ENCODE measurements at places on chromosomes 2 and 18.

DNA sequence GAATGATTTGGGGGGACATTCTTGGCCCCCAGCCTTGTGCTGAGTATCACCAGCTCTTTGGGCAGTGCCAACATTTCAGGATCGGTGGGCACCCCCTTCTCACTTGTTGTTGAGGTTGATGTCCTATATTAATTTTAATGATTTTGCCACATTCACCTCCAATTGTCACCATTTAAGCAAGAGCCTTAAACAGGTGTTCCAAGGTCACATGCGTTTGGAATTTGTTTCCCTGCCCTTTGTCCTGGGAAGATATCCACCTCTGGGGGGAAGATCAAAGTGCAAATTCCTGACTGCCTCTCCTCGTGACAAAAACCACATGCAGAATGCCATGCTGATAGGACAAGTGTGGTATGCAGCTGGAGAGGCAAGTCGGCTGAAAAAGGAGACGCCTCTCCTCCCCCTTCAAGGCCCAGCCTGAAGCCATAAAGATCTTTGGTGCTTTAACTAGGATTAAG lies 72.5 kb upstream of the ID2 start:
- no peak for DNase-seq

- no peak for DNase-seq
Observed at GRCh38 chr2:34851804-34852203, 1252.7 kb upstream of the FAM98A start.

DNA sequence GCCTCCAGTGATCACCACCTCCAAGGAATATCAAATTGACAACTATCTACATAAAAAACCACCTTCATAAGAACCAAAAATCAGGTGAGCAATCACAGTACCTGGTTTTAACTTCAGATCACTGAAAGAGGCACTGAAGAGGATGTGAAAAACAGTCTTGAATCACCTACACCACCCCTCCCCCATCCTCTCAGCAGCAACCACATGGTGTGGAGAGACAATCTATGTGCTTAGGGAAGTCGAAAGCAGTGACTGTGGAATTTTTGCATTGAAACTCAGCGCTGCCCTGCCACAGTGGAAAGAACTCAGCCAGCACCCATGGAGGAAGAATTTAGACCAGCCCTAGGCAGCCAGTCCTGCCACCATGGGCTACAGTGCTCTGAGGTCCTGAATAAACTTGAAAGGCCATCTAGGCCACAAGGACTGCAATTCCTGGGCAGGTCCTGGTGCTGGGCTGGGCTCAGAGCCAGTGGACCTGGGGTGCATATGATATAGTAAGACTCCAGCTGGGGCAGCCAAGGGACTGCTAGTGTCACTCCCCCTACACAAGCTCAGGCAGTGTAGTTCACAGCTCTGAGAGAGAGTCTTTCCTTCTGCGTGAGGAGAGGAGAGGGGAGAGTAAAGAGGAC lies 75.6 kb downstream of the ATL2 start:
- DNase-seq = no peak

GRCh38 chr18:9283791-9284190 lies 50.8 kb upstream of the TWSG1 start:
- no peak for DNase-seq

DNA sequence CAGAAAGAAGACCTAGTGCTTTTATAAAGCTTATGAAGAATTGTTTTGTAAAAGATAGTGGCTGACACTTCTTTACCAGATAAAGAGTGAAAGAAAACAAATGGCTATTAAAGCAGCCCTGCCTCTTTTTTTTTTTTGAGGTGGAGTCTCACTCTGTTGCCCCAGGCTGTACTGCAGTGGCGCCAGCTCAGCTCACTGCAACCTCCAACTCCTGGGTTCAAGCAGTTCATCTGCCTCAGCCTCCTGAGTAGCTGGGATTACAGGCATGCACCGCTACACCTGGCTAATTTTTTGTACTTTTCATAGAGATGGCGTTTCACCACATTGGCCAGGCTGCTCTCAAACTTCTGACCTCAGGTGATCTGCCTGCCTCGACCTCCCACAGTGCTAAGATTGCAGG lies 12.9 kb downstream of the ARPC2 start:
- peak; percentile 33 for DNase-seq

DNA sequence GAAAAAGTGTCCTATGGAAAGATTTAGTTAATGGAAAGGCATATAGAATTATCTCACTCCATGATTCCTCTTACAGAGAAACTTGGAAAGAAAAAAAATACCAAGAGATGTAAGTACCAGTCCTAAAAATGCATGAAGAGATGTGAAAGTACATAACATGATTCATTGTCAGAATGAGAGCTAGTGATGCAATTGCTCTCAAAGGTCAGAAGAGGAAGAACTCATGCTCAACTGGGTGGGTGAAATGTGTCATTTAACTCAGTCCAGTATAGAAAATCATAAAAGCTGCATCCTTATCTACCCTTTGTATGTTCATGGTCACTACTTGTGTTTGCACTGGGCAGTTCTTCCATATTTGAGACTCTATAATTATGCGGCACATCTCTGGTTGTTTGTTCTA lies 300.0 kb upstream of the PIK3C3 start:
- no peak for DNase-seq

DNA sequence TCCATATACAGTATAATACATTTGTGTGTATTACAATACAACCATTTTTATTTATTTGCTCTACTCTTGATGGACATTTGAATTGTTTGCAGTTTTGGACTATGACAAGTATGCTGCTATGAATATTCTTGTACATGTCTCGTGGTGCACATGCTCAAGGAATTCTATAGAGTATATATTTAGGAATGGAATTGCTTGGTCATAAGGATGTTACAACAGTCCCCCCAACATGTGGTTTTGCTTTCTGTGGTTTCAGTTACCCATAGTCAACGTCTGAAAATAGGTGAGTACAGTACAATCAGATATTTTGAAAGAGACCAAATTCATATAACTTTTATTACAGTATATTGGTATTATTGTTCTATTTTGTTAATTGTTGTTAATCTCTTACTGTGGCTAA lies 24.1 kb upstream of the PLEKHM3 start:
- no peak for DNase-seq

- no peak for DNase-seq
Observed at GRCh38 chr2:127719301-127720218, 18.3 kb downstream of the SFT2D3 start.

DNA sequence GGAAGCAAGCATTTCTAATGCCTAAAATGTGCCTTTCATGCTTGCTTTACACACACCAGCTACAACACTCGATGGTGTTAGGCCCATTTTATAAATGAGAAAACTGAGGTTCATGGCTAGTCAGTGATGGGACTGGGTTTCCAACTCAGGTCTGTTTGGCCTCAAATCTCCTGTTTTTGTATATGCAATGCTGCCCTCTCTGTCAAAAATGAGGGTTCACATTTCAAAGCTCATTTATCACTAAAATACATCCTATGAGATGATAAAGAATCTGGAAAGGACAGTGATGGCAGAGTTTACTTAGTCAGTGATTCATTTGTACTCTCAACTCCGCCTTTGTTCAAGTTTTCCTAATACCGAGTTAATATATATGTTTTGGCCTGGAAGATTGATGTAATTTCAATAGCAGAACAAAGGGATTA lies 92.3 kb downstream of the KCTD1 start:
- no peak for DNase-seq

DNA sequence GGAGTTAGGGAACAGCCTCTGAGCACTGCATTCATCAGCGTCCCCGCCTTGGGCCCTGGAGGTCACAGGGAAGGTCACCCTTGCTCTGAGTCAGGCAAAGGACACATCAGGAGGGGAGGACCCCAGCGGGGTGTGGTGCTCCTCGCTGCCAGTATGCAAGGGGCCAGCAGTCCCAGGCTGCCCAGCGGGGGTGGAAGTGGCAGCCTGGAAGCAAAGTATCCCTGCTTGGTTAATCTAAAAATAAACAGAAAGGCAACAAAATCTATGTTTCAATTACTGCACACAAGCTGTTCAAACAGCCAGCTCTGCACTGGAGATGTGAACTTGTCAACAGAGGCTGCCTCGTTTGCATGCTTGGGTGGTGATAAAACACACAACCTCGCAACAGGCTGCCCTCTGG lies 164.1 kb downstream of the KLHL29 start:
- no peak for DNase-seq

DNA sequence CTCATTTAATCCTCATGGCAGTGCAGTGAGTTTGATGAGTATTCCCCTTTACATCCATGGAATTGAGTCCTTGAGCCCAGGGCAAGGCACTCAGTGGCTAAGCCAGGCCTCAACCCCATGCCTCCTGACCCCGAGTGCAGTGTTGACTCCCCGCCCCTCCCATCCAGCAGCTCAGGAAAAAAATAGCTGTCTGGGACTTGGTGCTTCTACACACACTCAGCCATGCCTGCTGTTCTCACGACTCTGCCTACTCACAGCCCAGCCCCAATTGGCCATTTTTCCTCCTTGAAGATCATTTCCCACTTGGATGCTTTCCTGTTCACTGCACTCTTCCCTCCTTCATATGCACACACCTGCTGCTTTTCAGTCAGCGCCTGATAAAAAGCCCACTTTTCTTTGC lies 8.8 kb downstream of the FOSL2 start:
- DNase-seq = no peak

GRCh38 chr2:37683241-37683640 lies 11.8 kb upstream of the CDC42EP3 start:
- DNase-seq = no peak

GRCh38 chr2:41936771-41937463 lies 110.9 kb upstream of the PKDCC start:
- DNase-seq = no peak

DNA sequence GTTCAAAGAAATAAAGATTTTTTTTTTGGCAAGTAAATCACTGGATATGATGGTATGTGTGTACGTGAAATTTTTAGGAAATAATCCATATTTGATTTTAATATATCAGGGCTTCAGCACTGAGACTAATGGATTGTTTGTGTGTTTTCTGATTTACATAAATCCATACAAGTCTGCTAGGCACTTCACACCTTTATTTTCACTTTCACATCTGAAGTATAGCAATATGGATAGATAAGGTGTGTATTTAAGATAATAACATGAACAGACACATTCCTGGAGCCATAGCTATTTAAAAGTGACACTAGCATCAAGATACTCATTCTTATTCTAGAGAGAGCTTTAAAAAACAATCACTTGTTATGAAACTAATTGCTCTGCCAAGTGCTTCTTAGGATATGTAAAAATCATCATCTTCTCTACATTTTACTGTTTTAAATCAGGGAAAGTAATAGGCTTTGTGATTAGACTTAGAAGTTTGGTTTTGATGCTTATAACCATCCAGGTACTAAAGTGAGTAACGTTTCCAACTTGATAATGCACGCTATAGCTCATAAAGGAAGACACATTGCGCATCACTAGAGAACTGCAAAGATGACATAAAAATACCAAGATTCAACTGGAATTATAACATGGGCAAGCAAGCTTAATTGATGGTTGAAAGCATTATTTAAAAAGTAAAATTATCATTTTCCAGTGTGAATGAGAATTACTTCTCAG lies 208.9 kb downstream of the ZEB2 start:
- DNase-seq = no peak

All from H4 (cell line).